Fibroblast of the aortic adventitia (primary cell): ENCODE measurements at places on chromosomes 3 and 15. TPM values are rescaled to one million over a fixed set of nuclear protein-coding genes. Genes with fewer than 3 reads are reported as not detected.

The TGM4 gene
- not detected in 2 replicates for total RNA-seq

The CTDSPL gene
- total RNA-seq = 30.1 and 33.6 TPM in 2 replicates

The FBLN2 gene
- total RNA-seq = 452 and 600 TPM in 2 replicates

The GNAI2 gene
- total RNA-seq = 195 and 203 TPM in 2 replicates

The TBC1D2B gene
- total RNA-seq = 28.9 and 51.5 TPM in 2 replicates

The TIGIT gene
- 0.18 and 0.33 TPM in 2 replicates for total RNA-seq

The CDHR4 gene
- 0.09 TPM in 1 of 2 replicates, not detected in the other for total RNA-seq

The EPHA3 gene
- 0.98 and 6.1 TPM in 2 replicates for total RNA-seq

The GXYLT2 gene
- 47.8 and 59.7 TPM in 2 replicates for total RNA-seq

The PFKFB4 gene
- 4.7 and 6.1 TPM in 2 replicates for total RNA-seq

The RLBP1 gene
- total RNA-seq = not detected in 2 replicates

The HTR3E gene
- not detected in 2 replicates for total RNA-seq

The ANKUB1 gene
- not detected in 2 replicates for total RNA-seq

The SPRED1 gene
- 36.2 and 55.1 TPM in 2 replicates for total RNA-seq

The CAND2 gene
- total RNA-seq = 6.1 and 11.4 TPM in 2 replicates

The SLC22A14 gene
- total RNA-seq = not detected in 2 replicates

The KLHL40 gene
- not detected in 2 replicates for total RNA-seq

The RTF1 gene
- total RNA-seq = 29.5 and 29.6 TPM in 2 replicates
